ENCODE measurements at places on chromosomes 1 and 21. TPM values are rescaled to one million over a fixed set of nuclear protein-coding genes. Genes with fewer than 3 reads are reported as not detected.
A peak's percentile ranks its signal among the peaks of the same experiment; 100 is the strongest.

DNA sequence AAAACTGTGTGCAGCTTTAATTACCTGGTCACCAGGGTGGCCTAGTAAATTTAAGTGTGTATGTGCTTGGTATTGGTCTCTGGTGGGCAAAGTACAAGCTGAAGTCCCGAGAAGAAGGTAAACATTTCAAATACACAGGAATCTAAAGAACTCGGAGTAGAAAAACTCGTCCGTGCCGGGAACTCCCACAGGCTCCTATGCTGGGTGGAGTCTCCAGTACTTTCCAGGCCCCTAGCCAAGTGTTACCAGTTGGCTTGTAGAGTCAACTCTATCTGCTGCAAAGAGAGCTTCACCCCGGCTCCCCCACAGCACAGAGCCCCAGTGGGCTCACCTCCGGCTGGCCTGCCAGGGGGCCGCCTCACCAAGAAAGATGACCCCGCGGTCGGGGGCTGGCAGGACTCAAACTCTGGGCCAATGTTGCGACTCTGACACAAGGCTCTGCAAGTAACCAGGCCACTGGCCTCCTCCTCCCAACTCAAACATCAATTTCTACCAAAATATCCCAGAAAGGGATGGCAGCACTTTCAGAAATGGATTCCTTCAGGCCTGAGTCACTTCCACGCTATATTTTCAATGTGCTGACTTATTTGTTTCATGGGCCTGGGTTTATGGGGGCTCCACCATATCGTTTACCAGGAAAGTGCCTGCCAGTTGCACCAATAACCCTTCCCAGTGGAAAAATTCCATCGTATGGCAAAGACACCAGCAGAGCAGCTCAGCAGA, 73.9 kb downstream of the SLC66A1 start:
- DNase-seq = no peak

The S100A7 gene
- polyA plus RNA-seq = 0.47 TPM

The FAM78B gene
- polyA plus RNA-seq = 1.2 TPM

GRCh38 chr1:107739201-107739600, 225.8 kb downstream of the VAV3 start:
- DNase-seq = no peak

DNA sequence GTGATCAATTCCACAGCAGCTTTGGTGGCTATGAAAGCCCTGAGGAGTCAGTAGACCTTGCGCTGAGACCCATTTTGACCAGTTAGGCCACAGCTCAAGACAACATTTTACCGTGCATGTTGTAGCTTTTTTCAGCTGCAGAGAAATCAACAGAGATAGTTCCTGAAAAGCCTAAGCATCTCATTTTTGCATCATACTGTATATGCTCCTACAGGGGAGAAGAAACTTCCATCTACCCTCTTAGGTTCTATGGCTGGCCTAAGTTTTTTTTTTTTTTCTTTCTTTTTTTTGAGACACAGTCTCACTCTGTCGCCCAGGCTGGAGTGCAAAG, 24.8 kb upstream of the EYA3 start:
- DNase-seq = no peak

The DIRAS3 gene
- polyA plus RNA-seq = 2.3 TPM

The S100A12 gene
- polyA plus RNA-seq = 1.4 TPM

- no peak for DNase-seq
Measured at GRCh38 chr1:11704691-11705475, 13.4 kb downstream of the DRAXIN start.

The FLG2 gene
- 0.17 TPM for polyA plus RNA-seq

The EDARADD gene
- polyA plus RNA-seq = 7.4 TPM

DNA sequence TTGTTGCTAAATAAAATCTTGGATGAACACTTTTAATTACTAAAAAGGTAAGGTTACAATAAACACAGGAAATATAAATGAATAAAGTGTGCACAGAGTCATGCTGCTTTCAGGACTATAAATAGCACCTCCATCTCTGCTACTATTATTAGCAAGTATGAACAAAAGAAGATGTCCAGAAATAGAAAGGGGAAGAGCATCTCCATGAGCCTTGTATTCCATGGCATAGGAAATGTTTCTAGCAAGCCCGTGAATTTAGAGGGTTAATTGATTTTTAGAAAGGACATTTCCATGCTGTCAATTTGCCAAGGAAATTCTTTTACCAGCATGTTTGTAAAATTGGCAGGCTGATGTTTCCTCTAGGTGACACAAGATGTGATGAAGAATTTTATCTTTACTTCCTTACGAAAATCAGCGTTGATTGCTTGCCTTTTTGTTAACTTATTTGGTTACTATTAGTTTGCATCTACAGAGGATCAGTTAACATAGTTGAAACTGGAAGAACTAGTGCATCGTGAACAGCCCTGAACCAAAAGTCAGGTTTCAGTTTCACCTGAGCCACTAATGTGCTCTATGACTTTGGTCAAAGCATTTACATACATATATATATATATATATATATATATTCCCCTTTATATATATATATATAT, 45.3 kb downstream of the NR5A2 start:
- DNase-seq = no peak

DNA sequence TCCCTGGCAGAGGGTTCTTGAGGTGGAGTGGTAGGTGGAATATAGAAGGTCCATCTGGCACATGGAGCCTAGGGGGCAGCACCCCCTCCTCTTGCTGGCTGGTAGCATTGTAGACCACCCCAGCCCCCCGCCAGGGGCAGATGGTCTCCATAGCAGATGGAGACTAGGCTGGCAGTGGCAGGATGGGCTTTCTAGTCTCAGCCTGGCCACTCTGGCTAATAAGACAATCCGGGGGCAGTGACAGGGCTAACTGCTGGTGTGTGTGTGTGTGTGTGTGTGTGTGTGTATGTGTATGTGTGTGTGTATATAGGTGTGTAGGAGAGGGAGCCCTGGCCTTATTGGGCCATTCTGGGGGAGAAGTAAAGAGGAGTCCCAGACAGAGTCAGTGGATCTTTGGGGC, 16.1 kb downstream of the UTP11 start:
- no peak for DNase-seq

- DNase-seq = no peak
Measured at GRCh38 chr1:30807318-30808066, 49.9 kb upstream of the LAPTM5 start.

The DYNLT4 gene
- not detected for polyA plus RNA-seq

- DNase-seq = no peak
Measured at GRCh38 chr1:238674316-238674715, 712.1 kb upstream of the CHRM3 start.

The TRABD2B gene
- polyA plus RNA-seq = 21.6 TPM

DNA sequence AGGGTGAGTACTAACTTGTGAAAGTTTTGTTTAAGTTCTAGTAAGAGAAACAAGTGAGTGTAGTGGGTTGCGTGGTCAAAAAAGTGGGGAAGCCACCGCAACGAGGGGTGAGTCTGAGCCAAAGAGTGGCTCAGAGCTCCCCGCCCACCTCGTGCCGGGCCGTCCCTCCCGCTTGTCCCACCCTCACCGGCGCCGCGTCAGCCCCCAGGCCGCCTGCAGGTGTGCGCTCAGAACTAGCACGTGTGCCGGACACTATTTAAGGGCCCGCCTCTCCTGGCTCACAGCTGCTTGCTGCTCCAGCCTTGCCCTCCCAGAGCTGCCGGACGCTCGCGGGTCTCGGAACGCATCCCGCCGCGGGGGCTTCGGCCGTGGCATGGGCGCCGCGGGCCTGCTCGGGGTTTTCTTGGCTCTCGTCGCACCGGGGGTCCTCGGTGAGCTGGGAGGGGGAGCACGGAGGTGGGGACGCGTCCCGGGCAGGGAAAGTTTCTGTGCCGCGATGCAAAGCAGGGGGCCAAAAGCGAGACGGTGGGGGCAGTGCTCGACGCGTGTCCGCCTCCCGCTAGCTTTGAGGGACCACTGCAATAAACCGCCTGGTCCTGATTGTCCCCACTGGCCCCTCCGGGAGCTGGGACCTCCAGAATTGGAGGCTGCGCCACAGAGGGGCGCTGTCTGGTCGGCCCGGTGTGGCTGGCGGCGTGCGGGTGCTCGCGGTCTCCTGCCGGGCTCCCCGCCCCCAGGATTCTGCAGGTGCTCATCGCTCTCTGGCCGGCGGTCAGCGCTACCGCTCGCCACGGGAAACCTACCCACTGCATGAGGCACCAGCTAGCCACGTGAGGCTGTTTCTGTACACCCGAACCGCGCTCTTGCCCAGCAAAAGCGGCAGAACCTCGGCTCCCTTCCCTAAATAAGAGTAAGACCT, at the start of gene CR2:
CR2 (plus strand) TSS at position 283 of the 919 bp plus-strand sequence; CDS start at position 374, 91 bp downstream.
- no peak for DNase-seq

- peak; percentile 59 for DNase-seq
Measured at GRCh38 chr1:72283307-72284083, 1.2 kb upstream of the NEGR1 start.

GRCh38 chr1:42779725-42780124, 5.1 kb upstream of the TMEM269 start:
- no peak for DNase-seq

DNA sequence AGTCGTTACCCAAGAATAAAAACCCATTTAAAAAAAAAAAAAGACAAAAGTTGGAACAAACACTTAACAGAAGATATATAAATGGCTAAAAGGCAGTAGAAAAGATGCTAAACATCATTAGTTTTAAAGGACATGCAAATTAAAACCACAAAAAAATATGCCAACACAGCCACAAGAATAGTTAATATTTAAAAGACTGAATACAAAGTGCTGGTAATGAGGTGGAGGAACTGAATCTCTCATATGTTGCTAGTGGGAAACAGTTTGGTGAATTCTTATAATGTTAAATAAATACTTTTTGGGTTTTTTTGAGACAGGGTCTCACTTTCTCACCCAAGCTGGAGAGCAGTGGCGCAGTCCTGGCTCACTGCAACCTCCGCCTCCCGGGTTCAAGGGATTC, 10.0 kb downstream of the LRRC40 start:
- DNase-seq = no peak

The MAB21L3 gene
- 0.79 TPM for polyA plus RNA-seq

GRCh38 chr1:4108331-4108730, 208.3 kb upstream of the C1orf174 start:
- no peak for DNase-seq

DNA sequence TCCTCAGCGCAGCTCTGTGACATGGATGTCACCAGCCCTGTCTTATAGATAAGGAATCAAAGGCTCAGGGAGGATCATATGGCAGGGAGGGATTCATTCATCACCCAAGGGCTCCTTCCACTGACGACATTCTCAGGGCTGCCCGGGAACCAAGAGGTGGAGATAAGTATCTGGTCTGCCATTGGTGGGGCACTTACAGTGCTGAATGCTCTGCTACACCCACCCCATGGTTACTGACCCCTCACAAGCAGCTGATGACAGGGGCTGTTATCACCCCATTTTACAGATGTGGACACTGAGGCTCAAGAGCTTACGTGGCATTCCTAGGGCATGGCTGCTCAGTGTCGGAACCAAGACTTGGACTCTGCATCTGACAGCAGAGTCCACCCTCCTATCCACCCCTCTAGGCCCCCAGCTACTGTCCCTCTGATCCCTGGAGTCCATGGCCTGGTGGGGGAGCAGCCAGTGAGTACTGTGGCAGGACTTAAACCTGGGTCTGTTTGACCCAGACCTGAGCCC, 155.1 kb downstream of the PTPRU start:
- no peak for DNase-seq

Measured in left renal pelvis (tissue), 4 donors.